Mesendoderm (in vitro differentiated cells): ENCODE measurements at places on chromosomes 5 and 9.

DNA sequence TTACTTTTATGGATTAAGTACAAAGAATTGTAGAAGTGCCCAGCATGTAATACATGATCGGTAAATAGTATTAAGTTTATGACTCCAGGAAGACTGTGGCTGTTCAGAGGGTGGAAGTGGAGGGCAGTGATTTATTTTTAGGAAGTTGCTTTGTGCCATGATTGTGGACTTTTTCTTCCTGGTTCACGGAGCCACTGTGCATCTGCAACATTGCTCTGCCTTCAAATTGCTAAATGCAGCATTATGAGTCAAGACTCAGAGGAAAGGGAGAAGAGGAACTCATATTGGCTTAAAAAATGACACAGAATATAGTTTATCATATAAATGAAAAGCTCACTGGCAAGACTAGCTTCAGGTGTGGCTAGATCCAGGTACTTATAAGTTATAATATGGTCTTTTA lies 301.5 kb downstream of the KCTD16 start:
- DNase-seq: no peak

GRCh38 chr5:14305045-14305444 lies 161.9 kb downstream of the TRIO start:
- no peak for DNase-seq

GRCh38 chr5:67058998-67059743 lies 137.4 kb downstream of the CD180 start:
- DNase-seq: peak; percentile 88

GRCh38 chr9:136544548-136544963 lies 1.3 kb downstream of the NOTCH1 start:
- no peak for DNase-seq

DNA sequence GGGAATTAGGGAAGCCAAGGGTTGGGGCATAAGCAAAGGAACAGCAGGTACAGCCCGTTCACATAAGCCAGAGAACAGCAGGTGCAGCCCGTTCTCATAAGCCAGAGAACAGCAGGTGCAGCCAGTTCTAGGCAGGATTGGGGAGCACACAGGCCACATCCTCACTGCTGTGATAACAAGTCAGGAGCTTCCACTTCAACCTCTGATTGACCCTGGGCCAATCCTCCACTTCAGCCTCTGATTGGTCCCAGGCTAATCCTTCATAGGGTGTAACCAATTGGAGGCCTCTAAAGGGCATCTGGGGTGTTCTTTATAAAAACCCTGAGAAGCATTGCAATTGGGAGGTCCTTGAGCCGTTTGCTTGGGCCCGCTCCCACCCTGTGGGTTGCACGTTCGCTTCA lies 27.5 kb downstream of the CEL start:
- peak; percentile 5 for DNase-seq

DNA sequence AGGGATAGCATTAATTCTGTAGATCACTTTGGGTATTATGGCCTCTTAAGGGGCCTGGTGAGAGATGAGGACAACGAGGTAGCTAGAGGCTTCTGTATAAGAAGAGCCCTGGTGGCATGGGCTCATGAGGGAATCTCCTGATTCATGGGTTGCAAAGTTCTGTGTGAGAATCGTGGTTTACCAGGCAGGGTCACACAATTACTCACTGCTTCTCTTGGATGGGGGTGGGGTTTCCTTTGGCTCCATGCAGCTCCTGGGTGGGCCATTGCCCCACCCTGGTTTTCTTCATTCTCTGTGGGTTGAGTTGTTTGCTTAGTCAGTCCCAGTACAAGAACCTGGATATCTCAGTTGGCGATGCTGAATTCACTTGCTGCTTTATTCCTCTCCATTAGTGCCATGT lies 30.9 kb upstream of the TNFSF15 start:
- no peak for DNase-seq

DNA sequence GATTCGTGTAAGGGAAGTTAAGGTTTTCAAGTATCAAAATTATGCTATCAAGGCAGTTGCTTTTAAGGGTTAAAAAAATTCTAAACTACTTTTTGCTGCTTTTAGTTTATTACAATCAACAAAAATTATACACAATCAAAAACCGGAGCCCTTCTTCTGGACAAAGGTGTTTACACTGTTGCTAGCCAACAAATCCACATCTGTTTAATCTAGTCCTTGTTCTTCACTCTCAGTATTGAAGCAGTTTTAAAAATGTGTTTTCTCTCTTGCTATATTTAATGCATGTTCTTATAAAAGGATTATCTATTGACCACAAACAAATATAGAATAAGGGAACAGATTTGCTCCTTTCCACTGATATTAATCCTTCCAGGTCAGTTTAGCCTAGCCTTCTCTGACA lies 2.5 kb downstream of the FEM1C start:
- no peak for DNase-seq

- DNase-seq: no peak
These were observed 38.8 kb upstream of the ANKRD33B start for GRCh38 chr5:10525124-10525495.

- DNase-seq: peak; percentile 64
These were observed 52.8 kb upstream of the TUT7 start for GRCh38 chr9:86407022-86407421.

DNA sequence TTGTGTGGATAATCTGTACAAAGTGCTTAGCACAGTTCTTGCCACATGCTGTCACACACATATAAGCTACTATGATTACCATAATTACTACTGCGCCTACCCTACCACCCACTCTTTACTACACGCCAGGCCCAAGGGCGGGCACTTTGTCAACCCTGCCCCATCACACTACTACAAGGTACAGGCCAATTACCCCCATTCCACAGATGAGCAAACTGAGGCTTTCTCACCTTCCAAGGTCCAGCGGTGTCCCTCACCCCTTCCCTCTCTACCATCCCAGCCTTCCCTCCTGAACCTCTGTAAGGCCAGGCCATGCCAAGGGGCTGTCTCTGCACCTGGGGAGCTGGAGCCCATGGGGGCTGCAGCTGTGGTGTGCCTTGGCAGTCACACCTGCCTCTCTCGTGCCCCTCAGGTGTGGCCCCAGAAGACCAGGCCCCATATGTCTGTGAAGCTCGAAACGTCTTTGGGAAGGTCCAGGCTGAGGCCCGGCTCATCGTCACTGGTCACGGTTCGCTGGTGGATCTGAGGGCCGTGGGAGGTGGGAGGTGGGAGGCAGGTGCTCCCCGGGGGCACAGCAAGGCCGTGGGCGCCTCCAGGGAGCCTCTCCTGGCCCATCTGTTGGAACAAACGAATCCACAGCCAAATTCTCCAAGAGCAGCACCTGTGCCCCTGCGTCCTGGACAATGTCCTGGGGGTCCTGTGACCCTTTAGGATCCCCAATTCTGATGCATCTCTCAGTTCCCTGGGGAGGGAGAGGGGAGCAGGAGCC lies 54.6 kb downstream of the HMCN2 start:
- DNase-seq: no peak

DNA sequence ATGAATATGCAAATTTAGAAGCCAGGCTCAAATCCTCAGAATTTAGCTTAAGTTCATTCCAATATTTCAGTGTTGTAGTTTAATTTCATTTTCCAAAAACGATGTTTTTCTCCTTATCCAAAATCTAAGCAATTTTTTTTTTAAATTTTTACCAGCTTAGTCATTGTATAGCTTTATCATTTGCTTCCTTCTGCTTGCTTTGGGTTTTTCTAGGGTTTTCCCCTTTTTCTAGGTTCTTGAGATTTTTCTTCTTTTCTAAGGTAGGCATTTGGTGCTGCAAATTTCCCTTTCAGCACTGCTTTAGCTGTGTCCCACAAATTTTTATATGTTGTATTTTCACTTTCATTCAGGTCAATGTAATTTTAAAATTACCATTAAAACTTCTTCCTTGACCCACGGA lies 34.4 kb upstream of the CCDC112 start:
- DNase-seq: no peak

- DNase-seq: peak; percentile 33
These were observed 49.8 kb downstream of the EBF1 start for GRCh38 chr5:159049844-159050315.

GRCh38 chr5:135465391-135466122 lies 13.4 kb upstream of the TIFAB start:
- no peak for DNase-seq

DNA sequence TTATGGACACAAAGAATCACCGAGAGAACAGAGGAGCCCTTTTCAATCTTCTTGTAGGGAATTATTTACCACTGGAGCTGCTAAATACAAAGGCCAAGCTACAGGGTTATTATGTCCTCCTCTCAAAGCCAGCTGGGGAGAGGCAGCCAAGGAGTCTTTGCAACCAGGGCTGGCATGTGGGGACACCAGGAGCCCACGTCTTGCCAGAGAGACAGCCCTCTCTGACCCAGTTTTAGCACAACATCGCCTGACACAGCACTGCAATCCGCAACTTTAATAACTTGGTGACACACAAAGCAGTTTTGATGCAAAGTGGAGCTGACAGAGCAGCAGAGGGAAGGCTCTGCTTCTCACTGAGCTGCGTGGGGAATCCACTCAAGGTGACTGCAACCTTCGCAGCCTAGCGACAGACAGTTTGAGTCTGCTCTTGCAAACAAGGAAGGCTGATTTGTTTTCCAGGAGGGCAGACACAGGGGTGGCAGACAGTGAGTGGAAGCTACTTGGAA lies 33.6 kb downstream of the TLR4 start:
- DNase-seq: peak; percentile 31

- DNase-seq: peak; percentile 83
These were observed 117.0 kb downstream of the TRPM6 start for GRCh38 chr9:74770508-74771261.
